ENCODE measurements at places on chromosomes 2 and 18. TPM values are rescaled to one million over a fixed set of nuclear protein-coding genes. Genes with fewer than 3 reads are reported as not detected.

GRCh38 chr2:119323459-119323858, 43.2 kb downstream of the C2orf76 start:
- no peaks in the 10 kb centered on the region for H3K36me3 ChIP-seq
- H3K27ac ChIP-seq = no peak overlapping the region
- no peak for DNase-seq
- H3K4me1 ChIP-seq = no peaks in the 10 kb centered on the region
- H3K4me3 ChIP-seq = no peak overlapping the region

GRCh38 chr2:152627351-152627957, 89.8 kb downstream of the PRPF40A start:
- H3K27me3 ChIP-seq = no peaks in the 10 kb centered on the region
- H3K27ac ChIP-seq = no peak overlapping the region
- H3K4me3 ChIP-seq = no peak overlapping the region
- H3K36me3 ChIP-seq = no peaks in the 10 kb centered on the region

DNA sequence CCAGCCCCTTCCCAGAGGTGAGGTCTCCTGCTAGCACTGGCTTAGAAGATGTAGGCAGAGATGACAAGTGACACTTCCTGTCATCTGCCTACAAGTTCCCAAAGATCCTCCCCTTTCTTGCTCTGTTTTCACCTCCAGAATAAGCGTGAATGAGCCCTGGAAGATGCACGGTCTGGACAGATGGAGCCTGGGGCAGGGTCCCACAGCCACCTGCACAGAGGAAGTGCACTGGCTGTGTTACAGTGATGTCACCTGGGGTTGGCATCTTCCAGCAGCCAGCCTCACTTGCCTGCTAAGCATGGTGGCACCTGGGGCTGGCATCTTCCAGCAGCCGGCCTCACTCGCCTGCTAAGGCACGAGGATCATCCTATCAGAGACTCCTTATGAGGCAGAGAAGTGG, 32.3 kb downstream of the TMEM18 start:
- H3K4me1 ChIP-seq = no peaks in the 10 kb centered on the region
- no peak overlapping the region for H3K4me3 ChIP-seq
- no peaks in the 10 kb centered on the region for H3K27me3 ChIP-seq
- no peak overlapping the region for H3K27ac ChIP-seq
- H3K36me3 ChIP-seq = no peaks in the 10 kb centered on the region

GRCh38 chr2:58407487-58407886, 166.4 kb upstream of the FANCL start:
- H3K27me3 ChIP-seq = no peaks in the 10 kb centered on the region
- H3K27ac ChIP-seq = no peak overlapping the region
- no peaks in the 10 kb centered on the region for H3K36me3 ChIP-seq
- no peak for DNase-seq
- H3K4me3 ChIP-seq = no peak overlapping the region

DNA sequence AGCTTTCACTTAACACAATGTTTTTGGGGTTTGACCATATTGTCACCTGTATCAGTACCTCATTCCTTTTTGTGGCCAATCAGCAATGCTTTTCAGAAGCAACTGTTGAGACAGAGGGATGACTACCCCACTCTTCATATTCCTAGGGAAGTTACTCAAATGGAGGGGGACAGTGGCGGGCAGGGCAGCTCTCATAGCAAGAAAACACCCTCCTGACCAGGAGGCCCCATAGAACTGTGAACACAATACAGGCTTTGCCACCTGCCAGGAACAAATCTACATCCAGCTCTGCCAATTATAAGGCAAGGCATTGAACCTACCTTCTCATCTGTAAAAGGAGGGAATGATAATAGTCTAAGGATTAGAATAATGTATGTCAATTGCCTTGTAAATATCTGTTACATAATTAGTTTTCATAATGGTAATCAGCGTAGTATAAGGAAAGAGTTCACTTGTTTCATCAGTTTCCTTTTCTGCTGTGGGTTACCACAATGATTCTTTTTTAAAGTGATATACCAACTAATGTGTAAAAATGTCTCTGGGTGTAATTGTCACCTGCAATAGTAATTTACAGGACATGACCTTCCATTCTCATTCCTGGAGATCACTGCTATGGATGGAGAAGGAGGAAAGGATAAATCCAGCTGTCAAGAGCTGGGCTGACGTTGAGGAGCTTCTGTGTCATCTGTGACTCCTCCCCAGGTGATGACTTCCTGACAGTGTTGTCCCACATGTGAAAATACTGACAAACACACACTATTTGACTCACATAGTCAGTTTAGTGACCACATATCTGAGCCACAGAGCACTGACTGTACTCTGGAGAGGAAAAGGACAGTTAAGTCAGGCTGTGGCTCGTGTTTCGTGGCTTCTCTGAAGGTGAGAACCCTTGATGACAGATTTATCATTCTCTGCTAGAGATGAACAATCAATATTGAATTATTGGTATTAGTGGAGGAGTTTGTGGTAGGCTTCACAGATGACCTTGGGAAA, 13.5 kb downstream of the ALPK2 start:
- peak overlapping the region; percentile 63 for H3K27ac ChIP-seq
- H3K4me1 ChIP-seq = peaks cover 39% of the 10 kb centered on the region
- no peaks in the 10 kb centered on the region for H3K27me3 ChIP-seq
- H3K36me3 ChIP-seq = no peaks in the 10 kb centered on the region
- no peak overlapping the region for H3K4me3 ChIP-seq
- peak; percentile 80 for DNase-seq

Gene GPR45
- total RNA-seq = not detected

Data from CD4-positive, alpha-beta memory T cell (primary cell).